ENCODE measurements at places on chromosomes 1 and 21.

GRCh38 chr21:41220208-41220733 is 52.3 kb downstream of the BACE2 start:
- DNase-seq: no peak

GRCh38 chr1:231827337-231828105 is 200.9 kb downstream of the DISC1 start:
- peak; percentile 21 for DNase-seq

- DNase-seq: no peak
These were observed 380.3 kb downstream of the PLPP3 start for GRCh38 chr1:56199061-56199460.

GRCh38 chr1:212605441-212606394 is 2.8 kb upstream of the ATF3 start:
- DNase-seq: peak; percentile 35

GRCh38 chr21:36211660-36212512 is 55.3 kb downstream of the DOP1B start:
- DNase-seq: no peak

Data from retina (tissue), 1 donor.